ENCODE measurements at places on chromosomes 4 and X.

- no peak for DNase-seq
Measured at GRCh38 chrX:63561425-63561824, 210.3 kb upstream of the SPIN4 start.

DNA sequence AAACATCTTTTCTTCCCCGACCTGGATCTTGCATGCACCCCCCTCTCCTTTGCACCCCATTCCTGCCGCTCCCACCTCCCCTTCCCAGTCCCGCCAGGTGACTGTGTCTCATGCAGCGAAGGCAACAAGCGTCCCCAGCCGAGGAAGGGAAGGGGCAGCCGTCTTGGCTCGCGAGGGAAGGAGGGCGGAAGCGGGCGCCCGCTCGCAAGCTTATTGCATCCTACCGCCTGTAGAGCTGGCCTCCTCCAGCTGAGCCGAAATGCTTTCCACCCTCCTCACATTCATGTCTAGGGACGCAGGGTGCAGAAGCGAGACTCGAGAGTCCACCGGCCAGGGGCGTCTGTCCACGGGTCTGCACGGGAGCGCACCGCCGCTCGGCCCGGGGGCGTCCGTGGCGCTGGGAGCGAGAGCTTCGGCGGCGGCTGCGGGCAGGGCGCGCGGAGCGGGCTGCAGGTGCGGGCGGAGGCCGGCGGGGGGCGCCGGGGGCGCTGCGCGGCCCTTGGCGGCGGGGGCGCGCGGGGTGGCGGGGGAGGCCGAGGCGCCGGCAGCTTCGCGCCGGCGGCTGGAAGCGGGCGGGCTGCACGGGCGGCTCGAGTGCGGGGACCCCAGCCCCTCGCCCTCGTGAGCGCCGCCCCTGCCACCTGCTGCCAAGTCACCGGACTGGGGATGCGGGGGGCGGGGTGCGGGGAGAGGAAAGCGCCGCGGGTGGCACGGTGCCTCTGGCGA, at the start of gene KCNIP4:
TSS of gene KCNIP4 (minus strand) at position 426 of the 726 bp plus-strand sequence.
- DNase-seq = no peak

DNA sequence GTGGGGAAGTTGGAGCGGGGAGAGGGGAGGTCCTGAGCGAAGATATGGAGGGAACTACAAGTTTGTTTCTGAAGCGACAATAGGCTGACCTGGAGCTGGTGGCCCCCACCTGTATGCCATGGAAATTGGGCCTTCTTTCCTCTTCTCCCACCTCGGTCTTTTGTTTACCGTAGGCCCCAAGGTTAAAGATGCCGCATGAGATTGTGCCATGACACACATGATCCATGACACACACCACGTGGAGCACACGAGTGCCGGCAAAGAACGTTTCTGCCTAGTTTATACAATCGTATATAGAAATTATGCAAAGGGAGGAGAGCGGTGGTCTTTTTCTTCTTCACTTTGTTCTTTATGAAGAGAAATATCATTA, 408 bp downstream of the TMEM33 start:
- peak; percentile 69 for DNase-seq

- DNase-seq = no peak
Measured at GRCh38 chr4:85870298-85871083, 395.5 kb downstream of the ARHGAP24 start.

DNA sequence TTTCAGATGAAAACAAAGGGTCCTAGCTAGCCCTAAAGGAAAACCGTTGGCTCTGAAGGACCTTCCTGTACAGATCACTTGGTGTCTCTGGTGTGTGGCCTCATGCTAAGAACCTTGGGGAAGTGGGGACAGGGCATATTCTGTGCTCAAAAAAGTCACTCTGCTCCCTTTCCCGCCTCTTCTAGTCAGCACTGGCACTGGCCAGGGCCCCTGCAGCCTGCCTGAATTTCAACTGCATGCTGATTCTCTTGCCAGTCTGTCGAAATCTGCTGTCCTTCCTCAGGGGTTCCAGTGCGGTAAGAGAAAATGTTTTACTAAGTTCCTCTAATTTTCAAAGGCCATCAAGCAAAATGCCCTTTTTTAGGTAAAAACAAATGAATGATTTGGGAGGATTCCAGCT, 3.4 kb downstream of the CYBB start:
- DNase-seq = no peak

DNA sequence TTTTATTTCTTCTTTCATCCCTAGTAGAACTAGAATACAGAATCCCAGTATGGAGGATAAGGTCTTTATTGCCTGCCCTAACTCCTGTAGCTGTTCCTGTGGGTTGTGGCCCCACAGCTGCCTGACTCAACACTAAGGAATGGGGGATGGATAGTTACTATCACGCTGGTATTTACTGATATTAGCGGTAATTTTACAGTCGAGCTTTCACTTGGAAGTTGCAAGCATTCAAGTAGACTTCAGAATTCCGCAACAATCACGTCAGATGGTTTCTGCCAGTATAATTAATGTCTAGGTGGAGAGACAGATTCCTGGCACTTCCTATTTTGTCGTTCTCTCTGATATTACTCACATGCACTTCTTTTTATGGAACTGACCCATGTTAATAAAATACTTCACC, 489.8 kb downstream of the PABPC4L start:
- no peak for DNase-seq

DNA sequence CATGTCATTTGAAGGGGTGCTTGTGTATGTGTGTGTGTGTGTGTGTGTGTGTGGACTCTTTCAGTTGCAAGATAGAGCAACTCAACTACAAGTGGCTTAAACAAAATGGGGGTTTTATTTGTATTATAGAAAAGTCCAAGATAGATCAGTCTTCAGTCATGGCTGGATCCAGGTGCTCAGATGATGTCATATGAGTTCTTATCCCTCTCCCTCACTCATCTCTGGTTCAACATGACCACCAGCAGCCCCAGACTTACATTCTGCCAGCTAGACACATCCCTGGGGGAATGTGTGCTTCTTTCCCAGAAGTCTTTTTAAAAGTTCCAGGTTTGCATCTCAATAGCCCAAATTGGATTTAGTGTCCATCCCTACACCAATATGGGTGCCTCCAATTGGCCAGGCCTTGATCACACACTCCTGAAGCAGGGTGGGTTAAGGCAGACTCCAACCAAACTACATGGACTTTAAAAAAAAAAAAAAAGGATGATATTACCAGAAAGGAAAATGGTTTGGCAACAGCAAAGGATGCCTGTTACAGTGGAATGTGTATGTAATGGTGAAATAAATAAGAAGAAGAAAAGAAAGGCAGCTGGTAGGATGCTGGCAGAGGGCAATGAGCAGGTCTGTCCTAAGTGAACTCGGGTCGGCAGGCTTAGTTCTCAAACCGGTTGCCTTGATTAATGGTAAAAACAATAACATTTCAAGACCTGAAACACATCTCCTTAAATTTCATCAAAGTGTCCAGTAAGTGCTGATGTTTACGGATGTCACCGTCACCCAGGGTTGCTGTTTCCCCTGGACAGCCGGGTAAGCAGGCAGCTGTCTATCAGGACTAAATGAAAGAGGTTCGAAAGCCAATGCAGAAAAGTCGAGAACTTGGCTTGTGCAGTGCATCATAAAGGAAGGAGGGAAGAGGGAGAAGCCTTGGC, 107.7 kb downstream of the SMIM20 start:
- no peak for DNase-seq
